ENCODE measurements at places on chromosomes 16 and 17. TPM values are rescaled to one million over a fixed set of nuclear protein-coding genes. Genes with fewer than 3 reads are reported as not detected.

AANAT gene
- 0.92 TPM for polyA plus RNA-seq

TEFM gene
- polyA plus RNA-seq, result 14.2 TPM

BIRC5 gene
- polyA plus RNA-seq, result 18.0 TPM

MMP2 gene
- 196 TPM for polyA plus RNA-seq

TOP2A gene
- 19.3 TPM for polyA plus RNA-seq

DNAI2 gene
- polyA plus RNA-seq, result not detected

DNA sequence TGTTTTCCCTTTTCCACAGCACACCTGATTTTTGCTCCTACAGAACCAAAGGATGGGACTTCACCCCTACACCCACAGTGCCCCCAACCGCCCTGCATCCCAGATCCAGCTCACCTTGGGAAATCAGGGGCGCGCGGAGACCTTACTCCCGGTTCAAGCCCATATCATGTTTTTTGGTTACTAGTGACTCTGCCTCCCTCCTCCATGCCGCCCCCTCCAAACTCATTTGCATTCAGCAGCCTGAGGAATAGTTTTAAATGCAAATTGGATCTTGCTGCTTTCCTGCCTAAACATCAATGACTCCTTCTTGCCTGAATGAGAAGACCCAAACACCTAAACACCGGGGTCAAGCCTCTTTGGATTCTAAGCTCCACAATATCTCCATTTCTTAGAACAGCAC, 331.8 kb downstream of the TMEM114 start:
- no peak for DNase-seq

DNA sequence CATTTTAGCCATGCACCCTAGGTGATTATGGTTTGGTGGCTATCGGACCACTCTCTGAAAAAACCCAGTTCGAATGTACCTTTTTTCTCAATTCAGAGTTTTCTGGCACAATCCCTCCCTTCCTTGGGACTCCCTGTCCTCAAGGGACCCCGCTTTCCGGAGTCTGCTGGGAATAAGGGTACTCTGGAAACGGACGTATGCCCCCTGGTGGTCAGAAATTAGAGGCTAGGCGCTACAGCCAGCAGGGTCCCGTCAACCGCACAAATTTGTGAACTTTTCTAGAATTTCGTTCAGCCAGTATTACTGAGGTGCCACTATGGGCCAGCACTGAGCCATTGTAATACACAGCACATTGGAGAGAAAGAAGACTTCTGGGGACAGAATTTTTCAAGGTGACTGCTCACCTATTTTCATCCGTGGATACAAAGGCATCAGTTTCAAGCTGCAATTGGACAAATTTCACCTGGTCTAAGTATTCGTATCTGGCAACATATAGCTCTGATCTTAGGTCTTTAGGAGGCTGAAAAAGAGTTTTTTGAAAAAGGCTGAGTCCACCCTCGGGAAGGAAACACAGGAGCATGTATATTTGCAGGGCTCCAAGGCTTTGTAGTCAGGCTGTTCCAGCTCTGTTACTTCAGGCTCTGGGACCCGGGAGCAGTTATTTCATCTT, 27.1 kb upstream of the CRYBA1 start:
- peak; percentile 92 for DNase-seq

DNA sequence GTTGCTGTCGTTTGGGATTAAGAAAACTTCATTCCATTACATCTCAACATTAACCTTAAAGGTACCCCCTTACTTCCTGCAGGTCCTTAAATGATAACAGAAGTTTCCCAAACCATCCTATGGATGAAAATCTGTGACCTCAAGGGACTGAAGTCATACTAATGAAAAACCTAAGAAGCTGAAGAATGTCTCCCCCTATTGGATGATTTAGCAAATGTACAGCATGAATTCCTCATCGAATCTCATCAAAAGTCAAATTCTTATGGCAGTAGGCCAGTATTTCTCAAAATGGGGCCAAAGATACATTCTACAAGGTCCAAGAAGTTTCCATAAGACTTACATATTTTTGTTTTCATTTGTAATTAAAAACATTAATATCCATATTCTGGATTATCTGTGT, 13.5 kb downstream of the SCO1 start:
- no peak for DNase-seq

GRCh38 chr16:72299684-72300243, 127.8 kb upstream of the PMFBP1 start:
- DNase-seq, result peak; percentile 58

DNA sequence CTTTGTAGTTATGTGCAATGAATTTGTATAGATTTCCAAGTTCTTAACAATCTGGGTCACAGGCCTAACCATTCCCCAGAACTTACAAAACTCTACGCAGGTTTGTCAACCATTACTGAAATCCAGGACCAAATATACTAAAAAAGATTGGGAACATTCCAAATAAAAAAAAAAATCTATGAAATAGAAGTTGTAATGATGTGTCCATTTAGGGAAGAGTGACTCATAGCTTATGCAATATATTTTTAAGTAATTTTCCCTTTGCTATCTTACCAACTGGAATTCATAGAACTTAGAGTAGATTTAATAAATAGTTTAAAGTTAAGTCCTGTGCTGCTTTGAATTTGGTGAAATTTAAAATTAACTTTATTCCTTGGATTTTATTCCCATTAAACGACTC, 393.2 kb downstream of the PMP22 start:
- DNase-seq, result no peak

DNA sequence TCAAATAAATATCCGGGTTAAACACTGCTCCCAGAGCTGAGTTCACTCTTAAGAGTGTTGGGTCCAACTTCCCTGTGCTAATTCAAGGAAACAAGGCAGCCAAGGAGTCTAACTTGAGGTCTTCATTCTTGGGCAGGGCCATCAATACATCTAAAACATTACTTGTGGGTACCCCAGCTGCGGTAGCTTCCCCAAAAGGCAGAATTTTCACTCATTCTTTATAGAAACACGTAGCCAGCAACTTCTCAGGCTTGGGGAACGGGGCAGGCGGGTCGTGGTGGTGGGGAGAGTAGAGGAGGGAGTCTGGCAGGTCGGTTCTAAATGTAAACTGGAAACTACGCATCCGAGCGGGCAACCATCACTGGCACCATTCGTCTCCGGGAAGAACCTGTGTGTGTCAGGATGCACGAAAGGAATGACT, 666 bp upstream of the METTL9 start:
- DNase-seq, result peak; percentile 30

DNA sequence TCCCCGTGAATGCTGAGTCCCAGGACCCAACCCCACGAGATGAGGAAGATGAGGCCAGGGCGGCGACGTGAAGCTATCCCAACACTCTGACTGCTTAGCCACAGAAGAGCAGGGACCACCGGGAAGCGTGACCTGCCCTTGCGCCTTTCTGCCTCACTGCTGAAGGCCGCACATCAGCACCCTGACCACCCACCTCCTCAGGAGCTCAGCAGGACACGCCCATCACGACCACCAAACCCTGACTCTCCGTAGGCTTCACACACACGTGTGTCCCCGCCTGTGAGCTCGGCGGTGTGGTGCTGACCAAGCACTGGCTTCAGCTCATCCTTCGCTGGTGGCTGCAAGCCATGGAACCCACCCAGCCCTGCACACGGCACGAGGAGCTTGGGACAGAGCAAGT, 97.8 kb downstream of the ZNF778 start:
- no peak for DNase-seq

DNA sequence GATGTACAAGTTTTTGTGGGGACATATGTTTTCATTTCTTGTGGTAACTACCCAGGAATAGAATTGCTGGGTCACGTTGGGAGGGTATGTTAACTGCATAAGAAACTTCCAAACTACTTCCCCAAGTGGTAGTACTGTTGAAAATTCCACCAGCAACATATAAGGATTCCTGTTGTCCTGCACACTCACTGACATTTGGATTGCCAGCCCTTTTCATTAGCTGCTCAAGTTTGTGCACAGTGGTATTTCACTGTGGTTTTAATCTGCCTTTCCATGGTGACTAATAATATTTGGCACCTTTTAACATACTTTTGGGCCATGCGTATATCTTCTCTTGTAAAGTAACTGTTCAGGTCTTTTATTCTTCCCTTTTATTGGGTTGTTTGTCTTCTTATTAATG, 103.3 kb downstream of the GNAO1 start:
- no peak for DNase-seq

DNA sequence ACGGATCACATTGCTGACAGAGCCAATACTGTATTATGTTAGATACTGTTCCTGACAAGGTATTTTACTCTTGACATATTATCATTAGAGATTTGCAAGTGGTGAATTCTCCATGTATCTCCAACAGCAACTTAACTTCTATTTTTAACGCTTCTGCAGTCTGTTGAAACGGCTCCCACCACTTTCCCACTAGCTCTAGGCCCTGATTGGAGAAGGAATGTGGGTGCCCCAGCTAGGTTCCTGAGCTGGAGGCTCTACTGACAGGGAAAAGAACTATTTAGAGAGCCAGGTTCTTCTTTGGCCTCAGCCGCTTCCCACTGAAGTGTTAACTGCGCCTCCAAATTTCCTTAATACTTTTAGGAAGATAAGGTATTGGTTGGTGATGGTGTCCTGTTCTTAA, 191.8 kb downstream of the RBFOX1 start:
- DNase-seq, result no peak

DNA sequence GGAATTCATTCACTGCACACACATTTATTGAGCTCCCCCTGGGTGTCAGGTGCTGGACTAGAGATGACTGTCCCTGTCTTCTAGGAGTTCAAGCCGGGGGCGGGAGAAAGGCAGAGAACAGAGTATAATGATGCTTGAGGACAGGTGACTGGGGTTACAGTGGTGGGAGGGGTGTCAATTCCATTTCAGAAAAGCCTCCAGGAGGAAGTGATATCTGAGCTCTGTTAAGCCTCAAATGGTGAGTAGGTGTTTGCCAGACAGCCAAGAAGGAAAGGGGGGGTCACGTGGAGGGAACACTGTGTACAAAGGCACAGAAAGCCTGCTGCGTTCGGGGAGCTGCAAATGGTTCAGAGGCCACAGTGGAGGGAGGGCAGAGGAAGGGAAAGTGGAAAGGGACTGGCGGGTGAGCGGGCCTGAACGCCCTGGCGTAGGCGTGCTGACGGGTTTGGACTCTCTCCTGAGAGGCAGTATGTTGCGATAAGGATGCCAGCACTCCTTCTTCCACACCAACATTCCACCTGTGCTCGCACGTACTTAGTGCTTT, 9.7 kb upstream of the NXPH3 start:
- DNase-seq, result peak; percentile 80

- DNase-seq, result no peak
These were observed 101.0 kb upstream of the SHISA6 start for GRCh38 chr17:11140043-11140442.

DNA sequence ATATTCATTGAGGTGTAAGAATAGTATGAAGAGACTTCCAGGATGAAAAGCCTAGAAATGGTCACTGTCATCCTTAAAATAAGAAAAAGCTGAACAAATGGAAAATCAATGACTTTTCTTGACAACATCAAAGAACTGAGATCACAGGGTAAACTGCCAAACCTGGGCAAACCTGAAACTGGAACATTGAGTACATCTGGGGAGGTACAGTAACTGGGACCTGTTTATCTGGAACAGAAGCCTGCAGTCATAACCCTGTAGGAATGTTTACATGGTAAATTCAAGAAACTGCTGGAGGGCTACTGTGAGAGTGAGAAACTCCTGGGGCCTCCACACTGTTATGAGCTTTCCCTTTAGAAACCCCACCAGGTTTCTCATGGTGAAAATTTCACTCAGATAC, 130.1 kb upstream of the PIRT start:
- DNase-seq, result no peak

- DNase-seq, result peak; percentile 20
These were observed 257.7 kb upstream of the FOXF1 start for GRCh38 chr16:86252596-86252995.

- no peak for DNase-seq
These were observed 37.2 kb downstream of the LITAFD start for GRCh38 chr16:8919089-8919933.

DNA sequence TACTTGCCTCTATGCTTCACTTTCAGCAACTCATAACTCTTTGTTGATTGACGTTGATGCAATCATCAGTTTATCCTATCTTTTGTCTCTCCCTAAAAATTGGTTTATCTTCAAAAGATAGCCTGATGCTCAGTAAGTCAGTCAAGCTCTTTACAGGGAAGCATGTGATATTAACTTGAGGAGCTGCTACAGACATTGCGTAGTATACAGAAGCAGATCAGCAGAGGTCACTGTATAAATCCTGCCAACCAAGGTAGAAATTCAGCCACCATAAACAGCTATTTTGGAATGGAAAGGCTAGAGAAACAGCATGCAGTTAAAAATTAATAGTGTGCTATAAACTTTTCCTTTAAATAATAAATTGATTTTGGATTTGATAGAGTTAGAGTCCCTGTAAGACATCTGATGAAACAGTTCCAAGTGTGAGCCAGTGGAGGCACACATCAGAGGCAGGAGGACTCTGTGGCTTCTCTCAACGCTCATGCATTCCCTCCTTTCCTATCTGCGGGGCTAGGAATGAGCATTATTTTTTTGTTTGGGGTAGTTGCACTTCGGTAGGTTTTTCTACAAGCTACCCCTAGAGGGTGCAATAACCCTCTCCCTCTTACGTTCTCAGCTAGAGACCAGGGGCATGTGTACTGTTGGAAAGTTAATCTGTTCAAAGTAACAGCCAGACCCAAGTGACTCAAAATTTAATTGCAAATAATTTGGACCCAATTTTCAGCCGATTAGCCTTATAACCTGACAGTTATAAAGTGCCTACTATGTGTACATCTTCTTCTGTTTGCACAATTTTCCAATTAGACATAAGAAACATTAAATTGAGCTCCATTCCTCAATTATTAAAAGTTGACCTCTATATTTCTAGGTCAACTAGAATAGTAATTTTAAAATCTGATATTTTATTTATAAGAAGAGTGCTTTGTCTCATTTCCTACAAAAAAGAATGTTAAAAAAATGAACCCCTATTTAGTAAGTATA, 647.7 kb upstream of the SOX9 start:
- DNase-seq, result peak; percentile 81

DNA sequence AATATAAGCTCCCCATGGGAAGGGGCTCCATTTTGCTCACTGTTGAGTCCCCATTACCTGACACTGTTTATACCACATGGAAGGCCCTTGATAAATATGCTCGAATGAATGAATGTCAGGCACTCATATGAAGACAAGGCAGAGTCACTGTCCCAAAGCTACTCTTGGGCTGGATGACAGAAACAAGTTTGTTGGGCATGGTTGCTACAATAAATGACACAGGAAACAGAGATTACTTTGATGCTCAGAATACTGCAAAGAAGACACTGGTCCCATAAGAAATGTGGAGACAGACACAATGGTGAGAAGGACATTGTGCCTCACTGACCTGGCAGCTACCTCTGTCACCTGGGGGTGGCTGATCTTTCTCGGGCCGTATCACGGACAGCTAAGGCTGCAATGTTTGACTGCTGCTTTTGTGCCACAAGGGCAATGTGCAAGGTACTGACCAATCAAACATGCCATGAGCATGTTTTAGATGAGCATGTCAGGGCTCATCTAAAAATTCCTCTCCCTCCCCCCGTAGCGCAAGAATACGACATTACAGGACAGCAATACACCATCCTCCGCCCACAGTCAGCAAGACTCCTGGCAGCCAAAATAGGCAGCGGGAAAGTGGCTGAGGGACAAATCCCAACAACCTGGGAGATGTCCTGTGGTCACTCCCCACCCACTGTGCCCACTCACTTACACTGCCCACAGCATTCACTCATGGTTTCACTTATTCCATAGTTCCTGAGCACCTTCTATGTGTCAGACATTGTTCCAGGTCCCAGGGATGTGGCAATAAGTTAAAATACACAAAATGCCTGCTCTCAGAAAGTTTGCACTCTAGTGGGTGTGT, 5.0 kb downstream of the PIK3R6 start:
- DNase-seq, result no peak

GRCh38 chr16:10631886-10632285, 51.5 kb upstream of the EMP2 start:
- DNase-seq, result no peak
